ENCODE measurements at places on chromosomes 5 and 9.
A peak's percentile ranks its signal among the peaks of the same experiment; 100 is the strongest.

- DNase-seq, result no peak
Measured at GRCh38 chr9:7097785-7098752, 340.3 kb downstream of the KDM4C start.

GRCh38 chr5:74064225-74064624, 438.2 kb downstream of the ARHGEF28 start:
- no peak for DNase-seq

GRCh38 chr5:151692312-151692711, 5.6 kb upstream of the SPARC start:
- DNase-seq, result no peak

DNA sequence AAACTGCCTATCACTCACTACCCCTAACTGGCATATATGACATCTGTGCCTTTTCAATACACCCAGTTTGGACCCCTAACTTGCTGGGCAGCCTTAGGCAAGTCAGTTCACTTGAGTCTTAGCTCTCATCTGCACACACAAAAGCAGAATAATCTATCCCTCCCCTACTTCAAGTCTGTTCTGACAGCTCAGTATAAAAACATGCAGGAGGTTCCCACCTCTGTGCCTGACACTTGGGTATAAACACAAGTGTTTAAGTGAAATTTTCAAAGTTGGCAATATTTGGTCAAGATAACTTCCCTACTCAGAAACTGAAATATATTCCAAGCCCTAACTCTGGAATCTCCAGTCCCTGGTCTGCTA, 12.6 kb downstream of the HNRNPH1 start:
- no peak for DNase-seq

DNA sequence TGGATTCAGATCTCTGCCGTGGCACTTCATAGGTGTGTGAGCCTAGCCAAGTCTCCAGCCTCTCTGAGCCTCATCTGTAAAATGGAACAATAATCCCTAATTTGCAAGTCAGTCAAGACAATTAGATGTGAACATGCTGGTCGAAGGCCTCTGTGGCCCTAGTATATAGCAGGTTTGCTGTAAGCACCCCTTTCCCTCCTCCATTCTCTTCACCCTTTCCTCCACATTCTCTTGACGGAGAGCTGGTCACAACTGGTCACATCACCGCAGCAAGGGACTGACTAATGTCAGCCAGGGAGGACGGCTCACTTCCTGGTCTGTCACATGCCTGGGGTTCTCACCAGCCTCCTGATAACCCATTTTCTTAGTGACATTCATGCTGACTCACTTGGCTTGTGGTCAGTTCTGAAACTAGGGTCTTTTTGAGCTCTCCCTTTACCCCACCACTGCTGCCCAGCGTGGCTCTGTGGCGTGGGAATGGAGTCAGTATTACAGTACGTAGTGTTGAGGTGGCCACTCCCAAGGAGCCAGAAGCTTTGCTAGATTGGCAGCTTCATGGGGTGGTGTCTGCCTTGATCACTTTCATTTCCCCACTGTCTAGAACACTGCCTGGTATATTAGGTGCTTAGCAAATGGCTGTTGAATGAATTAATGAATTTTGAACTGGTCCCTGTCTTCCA, 47.8 kb downstream of the ERGIC1 start:
- DNase-seq, result peak; percentile 19

DNA sequence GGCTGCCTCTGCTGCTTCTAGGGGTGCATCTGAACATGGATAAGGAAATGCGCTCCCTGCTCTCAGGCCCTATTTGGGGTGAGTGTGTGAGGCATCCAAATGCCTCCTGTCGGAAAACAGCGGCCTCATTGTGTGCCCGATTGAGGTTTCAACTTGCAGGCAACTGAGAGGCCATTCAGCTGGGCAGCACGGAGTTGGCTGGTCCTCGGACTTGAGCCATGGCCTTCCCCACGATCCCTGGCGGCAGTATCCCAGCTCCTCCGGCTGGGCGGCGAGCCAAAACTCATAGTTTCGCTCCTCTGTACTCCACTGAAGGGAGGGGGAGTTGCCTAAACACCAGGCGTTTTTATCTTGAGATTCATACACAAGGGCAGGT, 597.3 kb upstream of the SGCD start:
- no peak for DNase-seq

DNA sequence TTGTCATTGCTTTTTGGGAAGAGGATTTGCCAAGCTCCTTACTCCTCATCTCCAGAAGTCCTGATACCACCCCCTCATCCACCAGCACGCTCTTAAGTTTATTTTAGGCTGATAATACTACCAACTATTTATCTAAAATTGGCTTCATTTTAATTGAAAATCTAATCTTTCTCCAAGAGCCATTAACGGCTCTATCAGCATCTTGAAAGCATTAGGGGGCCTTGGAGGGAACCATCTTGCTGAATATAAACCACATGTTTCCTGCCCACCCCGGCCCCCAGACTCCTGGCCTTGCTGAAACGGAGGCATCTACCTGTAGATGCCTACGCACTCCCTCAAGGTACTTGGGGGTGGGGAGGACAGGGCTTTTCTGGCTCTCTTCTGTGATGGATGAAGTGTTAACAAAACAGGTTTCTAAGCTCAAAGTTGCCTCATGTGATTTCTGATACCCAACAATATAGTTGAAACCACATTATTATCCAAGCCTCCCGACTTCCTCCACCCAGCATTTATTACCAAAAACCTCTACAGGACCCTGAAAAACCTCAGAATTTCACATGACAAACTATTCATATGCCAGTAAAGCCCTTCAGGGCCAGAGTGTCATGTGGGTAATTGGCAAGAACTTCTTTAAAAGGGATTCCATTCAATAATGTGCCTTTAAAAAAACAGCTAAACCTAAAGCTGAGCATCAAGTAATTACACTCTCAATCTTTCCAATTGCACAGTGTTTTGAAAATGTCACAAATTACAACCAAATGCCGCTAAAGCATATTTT, 96.7 kb downstream of the SAXO1 start:
- no peak for DNase-seq

DNA sequence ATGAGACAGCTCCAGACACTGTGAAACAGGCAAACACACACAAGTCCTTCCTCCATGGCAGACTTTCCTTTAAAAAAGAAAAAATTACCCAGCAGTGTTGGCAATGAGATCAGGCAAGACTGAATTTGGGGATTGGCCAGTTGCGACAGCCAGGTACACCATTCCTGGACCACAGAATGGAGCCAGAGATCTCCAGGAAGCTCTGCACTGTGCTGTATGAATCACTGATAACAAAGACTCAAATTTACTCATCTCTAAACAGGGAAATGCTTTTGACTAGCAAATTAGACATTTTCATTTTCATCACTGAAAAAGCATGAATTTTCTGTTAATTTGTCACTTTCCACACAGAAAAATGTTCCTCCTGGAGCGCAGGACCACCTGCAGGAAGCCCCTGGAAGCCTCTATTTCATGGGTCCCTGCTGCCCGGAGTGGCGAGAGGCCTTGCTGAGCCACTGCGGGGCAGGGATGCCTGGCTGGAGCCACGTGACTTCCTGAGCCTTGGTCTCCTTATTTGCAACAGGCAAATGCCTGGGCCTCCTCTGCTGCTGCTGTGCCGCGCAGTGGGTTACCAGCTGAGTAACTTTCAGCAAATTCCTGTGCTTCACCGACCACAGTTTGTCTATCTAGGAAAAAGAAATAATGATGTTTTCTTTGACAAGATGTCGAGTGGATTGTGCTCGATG, 185.9 kb upstream of the ZNF618 start:
- no peak for DNase-seq

DNA sequence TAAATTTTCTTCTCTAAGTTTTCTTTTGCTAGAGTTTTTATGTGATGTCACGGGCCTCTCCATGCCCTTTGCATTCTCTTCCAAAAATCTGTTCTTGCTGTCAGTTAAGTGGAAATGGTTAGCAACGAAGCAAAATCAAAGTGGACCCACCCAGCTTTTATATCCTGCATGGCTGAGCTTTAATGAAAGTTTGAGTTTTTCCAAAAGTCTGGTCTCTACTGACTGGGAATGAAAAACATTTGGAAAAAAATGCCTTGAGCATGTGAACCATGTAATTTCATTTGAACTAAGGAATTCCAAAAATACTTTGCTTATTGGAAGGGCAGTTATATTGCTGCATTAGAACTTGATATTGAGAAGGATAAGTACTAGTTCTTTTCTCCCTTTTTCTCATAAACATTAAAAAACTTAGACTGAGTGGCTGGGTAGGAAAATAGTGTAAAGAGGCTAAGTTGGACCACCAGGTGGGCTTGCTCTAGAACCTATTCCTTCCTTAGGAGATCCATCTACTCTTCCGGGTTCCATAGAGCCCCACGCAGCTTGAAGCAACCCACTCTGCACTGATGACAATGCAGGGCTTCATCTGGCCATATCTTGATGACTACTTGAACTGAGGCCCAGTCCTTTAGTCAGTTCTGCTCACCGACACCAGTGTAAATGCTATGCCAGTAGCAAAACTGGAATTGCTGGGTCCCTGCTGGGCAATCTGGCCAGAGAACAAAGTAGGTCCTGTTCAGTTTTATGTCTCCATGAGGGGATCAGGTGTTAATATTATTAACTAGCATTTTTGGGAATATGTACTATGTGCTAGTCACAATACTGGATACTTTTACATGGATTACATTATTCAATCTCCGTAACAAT, 17.4 kb upstream of the RIC1 start:
- no peak for DNase-seq

DNA sequence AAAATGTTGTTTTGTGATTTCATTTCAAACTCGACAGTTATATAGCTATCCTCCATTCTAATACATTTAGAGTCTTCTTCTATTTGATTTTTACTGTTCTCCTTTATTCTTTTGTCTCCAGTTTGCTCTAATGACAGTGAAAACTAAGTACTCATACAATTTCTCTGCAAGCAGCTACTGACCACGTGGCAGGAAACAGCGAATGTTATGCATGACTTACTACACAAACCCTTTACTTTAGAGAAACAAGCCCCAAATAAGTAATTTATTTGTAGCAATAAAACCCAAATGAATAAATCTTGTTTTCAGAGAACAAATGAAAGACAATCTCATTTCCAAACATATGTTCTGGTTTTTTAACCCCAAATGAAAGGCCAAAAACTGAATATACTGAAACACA, 41.9 kb downstream of the CDH6 start:
- DNase-seq, result no peak

DNA sequence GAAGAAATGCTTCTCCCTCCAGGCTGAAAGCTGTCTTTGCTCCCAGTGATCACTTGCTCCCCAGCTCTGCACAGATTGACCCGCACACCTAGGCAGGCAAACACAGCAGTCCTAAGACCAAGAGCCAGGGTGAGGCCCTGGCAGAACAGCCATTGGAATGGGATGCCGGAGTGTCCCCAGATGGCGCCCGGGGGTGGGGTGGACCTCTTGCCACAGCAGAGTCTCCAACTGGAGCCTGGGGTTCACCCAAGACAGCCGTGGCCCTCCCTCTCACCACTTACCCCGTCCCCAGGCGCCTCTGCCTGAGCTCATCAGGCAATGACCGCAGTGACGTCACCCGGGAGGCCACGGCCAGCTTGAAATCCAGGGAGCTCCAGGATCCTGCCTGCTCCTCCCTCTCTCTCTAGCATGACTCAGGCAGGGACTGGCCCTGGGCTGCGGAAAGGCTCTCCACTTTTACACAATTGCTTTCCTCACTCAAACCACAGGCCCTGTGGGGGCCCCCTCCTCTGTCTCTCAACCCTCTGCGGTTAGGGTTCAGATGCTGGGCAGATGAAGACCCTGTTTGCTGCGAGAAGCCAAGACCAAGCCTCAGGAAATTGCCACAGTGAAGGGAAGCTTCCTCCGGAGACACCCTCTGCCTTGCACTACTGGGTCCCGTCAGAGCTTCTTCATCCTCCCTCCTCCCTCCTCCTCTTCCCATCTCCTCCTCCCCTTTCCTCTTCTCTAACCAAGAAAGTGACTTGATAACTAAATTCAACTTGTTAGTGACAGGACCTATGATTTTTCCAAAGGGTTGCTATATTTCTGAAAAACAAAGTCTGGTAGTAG, 24.3 kb upstream of the PTGES start:
- DNase-seq, result peak; percentile 36

DNA sequence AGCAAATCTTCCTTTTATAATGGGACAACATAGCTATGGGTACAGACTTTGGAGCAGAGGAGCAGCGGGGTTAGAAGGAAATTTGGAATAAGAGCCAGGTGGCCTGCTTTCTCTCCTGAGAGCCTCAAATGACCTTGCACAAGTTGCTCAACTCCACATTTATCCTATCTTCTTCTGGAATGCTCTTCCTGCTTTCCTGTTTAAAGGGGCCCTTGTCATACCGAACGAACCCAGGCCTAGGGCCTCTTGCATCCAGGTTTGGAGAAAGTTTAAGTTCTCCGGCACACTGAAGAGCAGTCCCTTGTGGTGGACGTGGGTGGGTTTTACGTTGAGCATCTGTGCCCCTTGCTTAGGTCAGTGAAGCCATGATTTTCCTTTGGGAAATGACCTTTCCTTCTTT, 197.9 kb upstream of the NR3C1 start:
- no peak for DNase-seq

DNA sequence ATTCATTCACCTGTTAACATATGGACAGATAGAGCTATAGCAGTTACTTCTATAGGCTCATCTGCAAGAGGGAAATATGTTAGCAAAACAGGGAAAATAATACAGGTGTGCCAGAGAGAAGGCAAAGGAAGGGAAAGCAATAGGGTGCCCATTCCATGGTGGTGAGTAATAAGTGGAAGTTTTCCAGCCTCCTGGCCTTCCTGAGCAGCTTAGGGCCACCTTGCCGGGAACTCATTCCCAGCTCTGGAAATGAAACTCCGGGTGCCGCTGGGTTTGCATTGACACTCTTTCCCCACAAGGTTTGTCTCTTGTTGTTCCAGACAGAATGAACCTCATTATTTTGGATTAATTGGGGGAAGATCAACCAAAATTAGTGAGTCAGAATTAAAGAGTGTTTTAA, 58.4 kb downstream of the SLC1A3 start:
- DNase-seq, result no peak

DNA sequence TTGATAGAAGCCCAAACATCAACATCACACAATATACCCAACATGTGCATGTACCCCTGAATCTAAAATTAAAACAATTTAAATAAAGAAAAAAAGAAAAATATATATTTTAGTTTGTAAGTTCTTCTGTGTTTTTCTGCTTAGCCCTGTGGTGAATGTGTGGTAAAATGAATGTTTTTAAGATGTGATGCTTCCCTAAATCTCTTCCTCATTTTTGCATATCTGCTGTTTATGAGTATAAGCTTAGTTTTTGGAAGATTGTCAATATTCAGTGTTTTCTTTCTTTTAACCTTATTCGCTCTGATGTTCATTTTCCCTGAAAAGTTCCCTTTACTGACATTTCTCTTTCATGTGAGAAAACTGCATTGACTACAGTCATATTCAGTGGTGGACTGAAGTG, 44.4 kb upstream of the DAB2 start:
- no peak for DNase-seq

- DNase-seq, result no peak
Measured at GRCh38 chr5:97164846-97165245, 18.2 kb downstream of the RIOK2 start.

Measured in activated CD8-positive, alpha-beta memory T cell treated with anti-CD3 and anti-CD28 coated beads for 48 hours (primary cell).